Glutamatergic neuron (in vitro differentiated cells): ENCODE measurements at places on chromosomes 1 and 21.

DNA sequence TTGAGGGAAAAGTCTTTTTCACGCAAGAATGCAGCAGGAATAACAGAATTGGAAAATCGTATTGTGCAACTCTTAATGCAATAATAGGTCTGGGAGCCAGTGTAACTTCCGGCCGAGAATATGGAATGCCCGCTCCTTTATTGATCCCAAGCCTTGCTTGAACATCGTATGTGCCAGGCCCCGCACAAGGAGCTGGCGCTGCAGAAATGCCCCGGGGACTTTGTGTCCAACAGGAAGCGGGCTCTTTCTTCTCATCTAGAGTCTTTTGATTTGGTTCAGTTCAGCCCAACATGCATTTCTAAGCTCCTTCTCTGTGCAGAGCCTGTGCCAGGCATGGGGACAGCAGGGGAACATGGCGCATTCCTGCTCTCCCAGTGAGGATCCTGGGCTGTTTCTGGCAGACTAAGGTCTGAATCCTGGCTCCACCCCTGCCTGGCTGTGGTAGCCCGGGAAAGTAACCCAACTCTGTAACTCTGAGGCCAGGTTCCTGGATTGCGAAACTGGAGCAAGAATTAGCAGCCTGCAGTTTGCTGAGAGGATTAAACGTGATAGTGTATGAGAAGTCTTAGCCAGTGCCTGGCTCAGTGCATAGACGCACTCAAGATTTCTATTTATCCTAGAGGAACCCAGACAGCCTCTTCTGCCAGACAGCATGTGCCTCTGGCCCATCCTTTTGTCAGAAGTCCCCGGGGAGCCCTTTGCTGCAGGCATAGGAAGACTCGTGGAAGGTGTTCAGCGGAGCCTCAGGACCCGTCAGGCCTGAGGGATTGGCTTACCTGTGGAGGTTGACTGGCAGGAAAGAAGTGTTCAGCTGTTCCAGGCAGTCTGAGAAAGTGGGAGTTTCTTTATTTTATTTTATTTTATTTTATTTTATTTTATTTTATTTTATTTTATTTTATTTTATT is 987 bp upstream of the CDCP2 start:
- DNase-seq, result peak; percentile 63

DNA sequence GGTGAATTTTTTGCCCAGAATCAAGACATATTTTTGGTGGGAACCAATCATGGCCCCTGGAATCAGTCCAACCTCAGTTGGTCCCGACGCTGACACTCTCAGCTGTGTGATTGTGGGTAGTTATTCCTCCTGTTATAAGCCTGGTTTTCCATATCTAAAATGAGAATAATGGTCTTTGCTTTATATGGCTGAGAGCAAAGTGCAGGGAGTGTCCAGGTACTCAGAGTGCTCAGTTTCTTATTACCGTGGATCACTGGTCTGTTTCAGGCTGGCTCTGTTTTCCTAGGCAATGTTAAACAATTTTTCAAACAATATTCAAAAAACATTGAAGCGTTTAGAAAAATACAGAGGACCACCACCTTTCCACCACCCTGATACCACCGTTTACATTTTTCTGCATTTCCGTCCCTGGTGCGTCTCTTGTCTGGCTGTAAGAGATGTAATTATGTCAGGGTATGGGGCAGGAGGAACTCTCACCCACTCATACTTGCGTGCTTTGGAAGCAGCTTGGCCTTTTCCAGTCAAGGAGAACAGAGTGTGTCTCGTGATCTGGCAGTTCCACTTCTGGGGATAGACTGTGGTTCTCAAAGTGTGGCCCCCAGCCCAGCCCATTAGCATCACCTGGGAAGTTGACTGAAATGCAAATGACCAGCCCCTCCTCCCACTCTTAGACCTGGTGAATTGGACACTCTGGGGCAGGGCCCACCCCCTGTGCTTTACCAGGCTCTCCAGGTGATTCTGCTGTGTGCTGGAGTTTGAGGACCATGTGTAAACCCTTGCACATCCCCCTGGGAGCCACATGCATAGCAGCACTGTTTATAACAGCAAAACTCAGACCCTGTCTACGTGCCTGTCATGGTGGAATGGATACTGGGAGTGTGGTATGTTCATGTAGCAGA is 6.8 kb downstream of the MX1 start:
- no peak for DNase-seq

DNA sequence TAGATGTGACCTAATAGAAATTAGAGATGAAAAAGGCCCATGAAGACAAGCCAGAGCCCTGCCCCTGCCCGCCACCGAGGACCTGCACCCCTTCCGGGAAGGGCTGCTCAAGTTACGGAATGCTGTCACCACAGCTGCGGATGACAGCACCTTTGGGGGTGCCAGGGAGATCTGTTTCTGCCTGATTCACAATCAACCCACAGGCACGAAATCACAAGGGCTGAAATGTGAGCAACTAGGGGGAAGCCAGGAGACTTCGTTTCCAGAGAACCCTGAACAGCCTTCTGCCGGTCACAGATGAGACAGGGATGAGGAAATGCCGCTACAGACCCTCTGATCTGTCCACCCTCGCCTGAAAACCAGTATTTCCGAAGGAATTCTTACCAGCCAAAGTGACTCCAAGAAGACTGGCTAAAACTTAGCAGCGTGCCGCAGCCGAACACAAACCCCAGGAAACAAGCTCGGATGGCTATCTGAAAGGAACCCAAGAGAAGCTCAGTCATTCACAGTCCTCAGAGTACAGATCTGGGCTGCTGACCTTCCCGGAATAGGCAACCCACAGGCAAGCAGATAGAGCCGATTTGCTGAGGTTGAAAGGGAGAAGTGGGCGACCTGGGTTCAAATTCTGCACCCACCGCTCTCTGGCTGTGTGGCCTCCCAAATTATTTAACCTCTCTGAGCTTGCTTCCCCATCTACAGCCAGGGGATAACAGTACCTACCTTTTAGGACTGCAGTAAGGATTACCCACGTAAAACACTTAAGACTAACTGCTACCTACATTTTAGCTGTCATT is 1.1 kb downstream of the ICMT start:
- no peak for DNase-seq

GRCh38 chr1:184860535-184860934 is 105.9 kb upstream of the EDEM3 start:
- DNase-seq, result no peak

GRCh38 chr1:118397496-118397859 is 212.4 kb upstream of the SPAG17 start:
- DNase-seq, result no peak

DNA sequence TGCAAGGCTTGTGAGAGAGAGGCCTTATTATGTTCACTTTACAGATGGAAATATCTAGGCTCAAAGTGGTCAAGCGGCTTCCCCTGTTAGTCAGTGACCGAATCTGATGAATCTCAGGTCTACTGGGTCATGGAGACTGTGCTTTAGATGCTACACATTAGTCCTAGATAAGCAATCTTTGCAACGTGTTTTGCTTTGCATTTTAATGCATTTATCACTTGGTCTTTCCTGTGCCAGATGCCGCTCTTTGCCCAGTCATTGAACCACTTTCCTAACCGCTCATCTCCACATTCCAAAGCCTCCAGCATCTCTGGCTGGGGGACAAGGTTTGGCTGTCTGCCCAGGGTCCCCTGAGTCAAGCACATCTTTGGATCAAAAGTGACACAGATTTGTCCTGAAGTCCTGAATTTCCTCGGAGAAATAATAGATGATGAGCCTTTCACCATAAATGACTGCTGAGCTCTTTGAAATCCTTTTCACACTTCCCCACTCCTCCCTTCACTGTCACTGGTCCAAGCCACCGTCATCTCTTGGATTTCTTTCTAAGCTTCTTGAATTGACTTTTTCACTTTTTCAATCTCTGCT is 96.0 kb upstream of the USP24 start:
- no peak for DNase-seq

GRCh38 chr1:3658231-3658615 is 5.9 kb downstream of the TP73 start:
- DNase-seq, result peak; percentile 53

GRCh38 chr1:44694863-44695478 is 20.5 kb downstream of the ARMH1 start:
- DNase-seq, result no peak

DNA sequence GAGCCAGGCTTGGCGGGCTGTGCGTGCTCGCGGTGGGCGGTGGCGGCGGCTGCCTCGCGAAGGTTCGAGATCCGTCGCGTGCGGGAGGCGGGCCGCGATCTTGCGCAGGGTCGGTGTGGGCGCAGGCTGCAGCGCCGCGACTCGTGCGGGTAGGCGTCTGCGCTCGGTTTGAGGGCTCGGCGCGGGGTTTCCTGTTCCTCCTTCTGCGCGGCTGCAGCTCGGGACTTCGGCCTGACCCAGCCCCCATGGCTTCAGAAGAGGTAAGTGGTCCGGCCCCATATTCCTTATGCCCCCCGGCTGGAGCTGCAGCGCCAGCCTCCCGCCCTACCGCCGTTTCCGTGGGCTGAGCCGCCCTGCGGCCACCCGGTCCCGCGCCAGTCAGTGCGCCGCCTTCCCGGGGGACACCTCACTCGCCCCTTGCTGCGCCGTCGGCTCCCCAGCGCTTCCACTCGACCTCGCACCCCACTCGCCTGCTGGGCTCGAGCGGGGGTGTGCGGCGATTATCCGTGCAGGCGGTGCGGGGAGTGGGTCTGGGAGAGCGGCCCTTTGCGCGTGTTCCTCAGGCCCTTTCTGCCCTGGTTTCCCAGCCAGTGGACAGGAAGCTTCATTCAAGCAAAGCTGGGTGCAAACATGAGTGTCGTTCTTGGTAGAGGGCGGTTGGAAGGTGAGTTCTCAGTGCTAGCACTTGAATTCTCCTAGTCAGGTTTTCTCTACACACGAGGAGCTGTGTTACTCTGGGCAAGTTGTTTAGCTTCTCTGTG is at the start of gene CACYBP:
Gene CACYBP (plus strand): TSS at position 12 of the 761 bp plus-strand sequence. CDS start 234 bp downstream, at position 246.
- peak; percentile 60 for DNase-seq

- DNase-seq, result no peak
Observed at GRCh38 chr1:85049735-85050166, 1.5 kb upstream of the MCOLN3 start.

DNA sequence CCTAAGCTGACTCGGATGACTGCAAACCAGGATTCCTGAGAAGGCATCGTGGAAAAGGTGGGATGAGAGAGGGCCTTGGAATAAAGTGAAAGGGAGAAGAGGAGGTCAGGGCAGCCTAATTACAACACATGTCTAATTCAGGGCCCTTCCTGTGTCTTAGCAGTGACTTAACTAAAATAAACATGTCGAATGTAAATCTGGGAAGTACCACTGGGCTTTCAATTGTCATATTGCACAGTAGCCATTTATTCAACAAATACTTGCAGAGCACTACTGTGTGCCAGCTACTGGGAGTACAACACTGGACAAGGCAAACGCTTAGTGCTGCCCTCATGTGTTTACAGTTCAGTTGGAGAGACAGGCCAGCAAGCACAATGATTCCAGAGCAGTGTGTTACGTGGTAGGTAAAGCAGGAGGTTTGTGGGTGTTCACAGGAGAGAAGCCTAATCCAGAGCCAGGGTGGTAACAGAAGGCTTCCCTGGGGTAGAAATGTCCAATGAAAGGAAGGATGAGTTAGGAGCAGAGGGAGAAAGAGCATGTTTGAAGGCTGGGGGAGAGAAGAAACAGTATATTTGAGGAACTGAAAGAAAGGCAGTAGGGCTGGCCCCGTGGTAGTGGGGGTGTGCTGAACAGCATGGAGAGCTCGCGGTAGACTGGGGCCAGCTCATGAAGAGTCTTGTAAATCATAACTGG is 38.0 kb upstream of the RASAL2 start:
- no peak for DNase-seq

DNA sequence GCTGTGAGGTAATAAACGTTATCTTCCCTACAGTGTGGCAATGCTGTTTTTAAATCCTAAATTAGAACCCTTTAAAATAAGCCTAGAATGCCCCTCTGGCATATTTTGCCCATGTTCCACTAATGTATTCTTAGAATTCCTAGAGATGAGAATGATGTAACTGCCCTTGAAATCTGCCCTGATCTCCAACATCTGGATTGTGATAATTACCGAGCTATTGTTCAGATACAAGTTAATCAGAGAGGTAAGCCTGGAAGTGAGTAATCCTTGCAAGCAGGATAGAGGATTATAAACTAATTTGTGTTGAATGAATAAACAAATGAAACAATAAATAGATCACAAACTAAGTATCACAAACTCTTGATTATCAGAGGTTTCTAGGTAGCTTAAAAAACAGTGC is 107.8 kb upstream of the DMRTA2 start:
- no peak for DNase-seq

DNA sequence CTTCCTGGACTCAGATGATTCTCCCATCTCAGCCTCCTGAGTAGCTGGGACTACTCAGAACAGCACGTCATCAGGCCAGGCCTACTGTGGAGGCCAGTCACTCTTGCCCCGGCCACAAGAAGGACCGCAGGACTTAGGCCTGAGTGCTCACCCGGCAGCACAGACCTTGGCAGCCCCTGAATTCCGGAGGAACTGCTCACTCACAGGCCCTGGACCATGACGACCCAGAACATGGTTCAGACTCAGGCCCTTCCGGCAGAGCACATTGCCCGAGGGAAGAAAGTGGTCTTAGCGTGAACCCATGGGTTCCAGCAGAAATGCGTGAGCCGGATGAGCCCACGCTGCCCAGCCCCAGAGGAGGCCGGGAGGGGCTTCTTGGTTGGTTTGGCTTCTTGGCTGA is 177.3 kb upstream of the TMEM51 start:
- DNase-seq, result no peak

DNA sequence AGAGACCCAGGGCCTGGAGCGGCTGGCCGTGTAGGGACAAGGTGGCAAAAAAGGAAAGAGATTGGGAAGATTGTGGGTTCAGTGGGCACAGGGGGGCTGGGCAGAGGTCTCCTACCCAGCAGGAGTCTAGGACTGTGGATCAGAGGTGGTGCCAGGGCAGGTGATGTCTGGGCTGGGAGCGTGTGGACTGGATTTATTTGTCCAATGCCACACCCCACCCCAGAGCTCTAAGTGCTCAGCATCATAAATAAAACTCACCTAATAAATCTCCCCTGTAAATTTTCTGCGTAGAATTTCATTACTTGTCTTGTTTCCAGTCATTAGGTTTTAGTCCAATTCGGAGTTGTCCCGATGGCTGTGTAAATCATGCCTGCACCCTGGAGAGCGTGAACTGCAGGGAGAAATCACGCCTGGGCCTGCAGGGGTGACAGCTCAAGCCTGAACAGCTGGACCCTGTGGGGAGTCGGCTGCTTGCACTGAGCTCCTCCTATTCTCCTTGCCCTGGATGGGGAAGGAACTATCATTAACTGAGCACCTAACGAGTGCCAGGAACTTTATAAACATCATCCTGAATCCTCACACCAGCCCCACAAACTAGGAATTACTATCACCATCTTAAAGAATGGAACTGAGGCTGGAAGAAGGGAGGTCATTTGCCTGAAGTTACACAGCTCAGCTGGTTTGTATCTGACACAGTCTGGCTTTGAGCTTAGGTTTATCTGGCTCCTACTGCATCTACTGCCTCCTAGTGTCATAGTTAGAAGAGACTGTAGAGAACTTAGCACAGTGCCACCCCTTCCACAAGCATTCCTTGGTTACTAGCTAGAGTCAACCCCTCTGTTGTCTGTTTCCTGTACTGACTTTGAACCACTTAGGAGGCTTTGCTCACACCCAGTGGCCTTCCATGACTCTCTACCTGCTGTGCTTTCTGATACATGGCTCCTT is 25.0 kb upstream of the POU3F1 start:
- no peak for DNase-seq

- no peak for DNase-seq
Observed at GRCh38 chr1:18649693-18650370, 19.2 kb downstream of the PAX7 start.
